Colonic mucosa (tissue), 4 donors: ENCODE measurements at places on chromosomes 6 and 20. TPM values are rescaled to one million over a fixed set of nuclear protein-coding genes. Genes with fewer than 3 reads are reported as not detected.

DNA sequence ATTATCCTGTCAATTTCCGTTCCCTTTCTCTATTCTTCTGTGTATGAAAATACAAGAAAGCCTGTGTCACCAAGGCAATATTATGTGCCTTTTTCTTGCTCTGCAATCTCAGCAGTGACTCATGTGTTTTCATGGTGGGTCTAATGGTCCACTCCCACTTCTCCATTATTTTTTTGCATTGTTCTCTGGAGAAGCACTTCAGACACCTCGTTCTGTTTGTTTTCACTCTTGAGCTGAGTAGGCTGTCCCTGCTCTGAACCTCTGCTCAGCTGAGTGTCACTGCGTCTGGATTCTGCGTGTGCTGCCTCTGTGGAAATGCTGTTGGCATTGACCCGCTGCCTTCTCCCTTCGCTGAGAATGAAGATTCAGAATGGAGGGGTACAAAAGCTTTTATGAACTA, 230.6 kb downstream of the TMEM242 start:
- DNase-seq, result no peak

- DNase-seq, result no peak
Measured at GRCh38 chr6:147633191-147633590, 124.7 kb downstream of the SAMD5 start.

DNA sequence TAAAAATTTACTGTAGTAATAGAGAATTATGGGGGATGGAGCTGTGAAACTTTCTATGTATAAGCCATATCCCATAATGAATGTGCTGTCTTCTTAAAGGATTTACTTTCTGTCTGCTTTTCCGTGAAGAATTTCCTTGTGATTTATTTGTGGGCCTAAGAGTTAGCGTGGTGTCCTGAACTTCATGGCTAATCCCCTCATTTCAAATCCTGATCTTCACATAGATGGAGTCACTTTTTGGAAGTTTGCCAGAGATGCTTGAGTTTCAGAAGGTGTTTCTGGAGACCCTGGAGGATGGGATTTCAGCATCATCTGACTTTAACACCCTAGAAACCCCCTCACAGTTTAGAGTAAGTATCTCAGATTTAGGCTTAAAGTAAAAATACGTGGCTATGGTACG, 19.4 kb upstream of the CLDN20 start:
- DNase-seq, result no peak

The DEF6 gene
- 8.1 TPM for total RNA-seq

- DNase-seq, result peak; percentile 91
Measured at GRCh38 chr6:13378669-13379590, 50.6 kb upstream of the TBC1D7 start.

The TTLL9 gene
- not detected for total RNA-seq

The SNX14 gene
- total RNA-seq, result 52.5 TPM

- DNase-seq, result no peak
Measured at GRCh38 chr6:150382171-150382570, 13.4 kb downstream of the IYD start.

DNA sequence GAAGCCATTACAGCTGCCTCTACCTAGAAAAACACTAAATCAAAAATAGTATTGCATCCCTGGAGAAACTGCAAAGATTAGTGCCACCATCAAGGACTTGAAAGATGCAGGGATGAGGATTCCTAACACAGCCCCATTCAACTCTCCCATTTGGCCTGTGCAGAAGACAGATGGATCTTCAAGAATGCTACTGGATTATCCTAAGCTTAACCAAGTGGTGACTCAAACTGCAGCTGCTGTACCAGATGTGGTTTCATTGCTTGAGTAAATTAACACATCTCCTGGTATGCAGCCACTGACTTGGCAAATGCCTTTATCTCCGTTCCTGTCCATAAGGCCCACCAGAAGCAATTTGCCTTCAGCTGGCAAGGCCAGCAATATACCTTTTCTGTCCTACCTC, 117.4 kb downstream of the TBC1D32 start:
- DNase-seq, result no peak

GRCh38 chr20:60102665-60103210, 144.5 kb downstream of the CDH26 start:
- DNase-seq, result peak; percentile 32

DNA sequence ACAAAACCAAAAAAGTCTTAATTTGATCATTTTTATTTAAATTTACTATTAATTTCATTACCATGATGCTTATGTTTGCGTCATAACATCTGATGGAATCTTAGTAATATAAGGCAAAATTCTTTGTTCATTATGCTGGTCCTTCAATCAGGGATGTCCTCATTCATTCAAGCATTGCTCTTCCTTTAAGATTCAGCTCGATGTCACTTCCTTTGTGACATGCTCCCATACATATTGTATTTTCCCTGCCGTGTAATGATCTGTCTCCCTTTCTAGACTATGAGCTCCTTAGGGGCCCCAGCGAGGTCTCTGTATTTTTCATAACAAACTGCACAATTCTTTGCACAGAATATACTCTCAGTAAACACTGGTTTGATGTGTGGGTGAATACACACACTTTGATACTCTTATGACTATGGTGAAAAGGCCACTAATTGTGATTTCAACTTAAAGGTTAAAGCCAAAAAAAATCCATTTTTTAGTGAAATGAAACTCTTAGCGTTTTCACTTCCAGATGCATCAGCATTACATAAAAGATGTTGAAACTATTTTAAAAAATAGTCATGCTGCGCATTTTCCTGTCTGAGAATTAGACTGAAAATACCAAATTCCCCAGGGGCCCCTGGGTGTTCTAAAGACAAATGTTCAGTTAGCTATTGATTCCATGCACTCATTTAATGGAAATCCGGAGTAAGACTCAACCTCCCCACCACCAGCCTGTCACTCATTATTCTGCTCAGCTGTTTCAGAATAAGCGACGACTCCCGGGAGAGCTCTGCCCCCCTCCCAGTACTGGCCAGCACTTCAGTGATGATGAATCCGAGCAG, 169.7 kb downstream of the ATXN1 start:
- DNase-seq, result no peak

The UNC5CL gene
- total RNA-seq, result 4.1 TPM

- no peak for DNase-seq
Measured at GRCh38 chr6:3510178-3510577, 53.3 kb upstream of the SLC22A23 start.

The CTNNBL1 gene
- total RNA-seq, result 50.7 TPM

- DNase-seq, result no peak
Measured at GRCh38 chr20:59835057-59835447, 98.4 kb downstream of the SYCP2 start.

DNA sequence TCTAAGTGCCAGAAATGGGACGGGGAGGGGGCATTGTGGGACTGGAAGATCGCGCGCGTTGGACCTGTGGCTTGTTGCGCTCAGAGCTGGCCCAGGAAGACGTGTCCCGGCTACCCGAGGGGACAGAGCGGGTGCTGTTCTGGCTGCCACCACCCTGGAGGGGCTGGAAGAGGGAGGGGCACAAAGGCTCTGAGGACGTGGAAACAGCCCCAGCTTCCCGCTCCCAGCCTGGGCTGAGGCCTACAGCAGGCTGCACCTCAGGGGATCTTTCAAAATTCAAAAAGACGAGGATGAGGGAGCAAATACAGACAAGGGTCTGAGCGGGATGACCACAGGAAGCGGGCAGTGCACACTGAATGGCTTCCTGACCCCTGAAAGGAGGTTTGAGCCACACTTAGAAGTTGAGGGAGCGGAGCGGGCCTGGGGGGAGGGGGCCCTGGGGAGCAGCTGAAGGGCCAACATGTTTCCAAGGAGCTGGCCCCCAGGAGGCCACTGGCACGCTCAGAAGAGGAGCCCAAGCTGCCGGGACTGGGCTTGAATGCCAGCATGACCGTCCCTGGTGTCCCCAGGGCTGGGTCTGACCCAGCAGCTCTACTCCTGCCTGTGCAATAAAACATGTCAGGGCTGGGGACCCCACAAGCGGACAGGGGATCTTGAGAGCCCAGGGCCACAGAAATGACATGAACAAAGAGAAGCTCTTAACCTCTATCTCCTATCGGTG, 1.3 kb downstream of the OXT start:
- DNase-seq, result no peak

The ADGRF4 gene
- total RNA-seq, result 1.6 TPM

DNA sequence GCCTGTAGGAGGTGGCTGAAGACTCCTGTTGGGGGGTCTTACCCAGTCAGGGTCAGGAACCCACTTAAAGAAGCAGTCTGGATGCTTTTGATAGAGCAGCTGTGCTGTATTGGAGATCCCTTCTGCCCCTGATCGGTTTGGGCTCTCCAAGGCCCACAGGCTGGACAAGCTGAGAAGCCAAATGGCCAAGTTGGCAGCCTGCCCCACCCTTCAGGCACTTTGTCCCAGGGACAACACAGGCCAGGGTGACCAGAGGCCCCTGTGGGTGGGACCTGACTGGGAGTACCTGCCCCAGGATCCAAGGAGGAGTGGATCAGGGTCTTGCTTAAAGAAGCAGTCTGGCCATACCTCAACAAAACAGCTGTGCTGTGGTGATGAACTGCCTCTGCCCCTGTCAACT, 48.4 kb downstream of the ZC2HC1B start:
- no peak for DNase-seq

The RPS18 gene
- total RNA-seq, result 2,041 TPM

GRCh38 chr6:74567281-74567922, 638.5 kb downstream of the COL12A1 start:
- DNase-seq, result no peak

The IL17F gene
- total RNA-seq, result not detected

DNA sequence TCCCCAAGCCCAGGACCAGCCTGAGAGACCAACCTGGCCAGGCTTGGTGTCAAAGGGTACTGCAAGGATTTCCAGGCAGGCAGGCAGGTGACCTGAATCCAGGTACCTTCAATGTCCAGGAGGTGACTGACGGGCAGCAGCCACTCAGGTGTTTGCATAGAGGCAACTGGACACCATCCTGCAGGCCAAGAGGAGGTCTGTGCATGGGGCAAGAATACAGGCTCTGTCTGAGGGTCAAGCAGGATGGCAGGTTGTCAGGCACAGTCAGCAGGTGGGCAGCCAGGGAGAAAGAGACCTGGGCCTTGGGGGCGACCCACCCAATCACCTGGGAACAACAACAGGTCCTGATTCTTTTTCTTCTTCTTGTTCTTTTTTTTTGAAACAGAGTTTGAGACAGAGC, 159.3 kb upstream of the QKI start:
- no peak for DNase-seq

The SLC17A2 gene
- total RNA-seq, result not detected

DNA sequence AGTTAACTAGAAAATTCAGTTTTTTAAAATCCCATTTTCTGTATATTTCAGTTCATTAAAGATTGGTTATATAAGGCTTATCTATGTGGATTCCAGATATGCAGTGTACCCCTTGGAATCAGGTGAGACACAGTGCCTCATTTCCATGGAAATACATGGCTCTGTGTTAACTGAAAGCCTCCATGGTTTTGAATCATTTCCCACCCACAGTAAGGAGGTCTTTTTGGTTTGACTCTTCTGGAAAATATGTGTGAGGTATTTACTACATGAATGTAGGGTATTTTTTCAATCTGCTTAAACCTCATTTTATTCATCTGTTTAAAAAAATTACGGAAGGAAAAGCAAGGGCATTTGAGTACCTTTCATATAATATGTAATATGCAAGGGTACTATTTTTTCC, 25.5 kb downstream of the RNF144B start:
- DNase-seq, result no peak

DNA sequence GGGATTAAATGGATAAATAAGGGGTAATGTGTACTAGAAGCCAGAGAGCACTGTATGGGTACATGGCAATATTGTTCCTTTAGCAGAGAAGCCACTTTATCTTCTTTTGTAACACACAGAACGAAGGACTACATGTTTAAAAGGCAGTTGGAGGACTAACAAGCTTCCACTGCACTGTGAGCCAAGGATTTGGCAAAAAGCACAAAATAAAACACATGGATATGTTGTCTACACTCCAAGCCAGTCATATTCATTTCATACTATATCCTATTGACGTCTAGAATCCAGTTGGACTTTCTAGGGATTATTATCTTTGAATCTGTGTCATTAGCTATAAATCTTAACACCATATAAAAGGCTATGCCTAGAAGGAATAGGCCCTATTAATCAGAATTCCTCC, 3.0 kb downstream of the SLC18B1 start:
- DNase-seq, result no peak

- peak; percentile 97 for DNase-seq
Measured at GRCh38 chr6:31729515-31729978, 448 bp upstream of the DDAH2 start.

DNA sequence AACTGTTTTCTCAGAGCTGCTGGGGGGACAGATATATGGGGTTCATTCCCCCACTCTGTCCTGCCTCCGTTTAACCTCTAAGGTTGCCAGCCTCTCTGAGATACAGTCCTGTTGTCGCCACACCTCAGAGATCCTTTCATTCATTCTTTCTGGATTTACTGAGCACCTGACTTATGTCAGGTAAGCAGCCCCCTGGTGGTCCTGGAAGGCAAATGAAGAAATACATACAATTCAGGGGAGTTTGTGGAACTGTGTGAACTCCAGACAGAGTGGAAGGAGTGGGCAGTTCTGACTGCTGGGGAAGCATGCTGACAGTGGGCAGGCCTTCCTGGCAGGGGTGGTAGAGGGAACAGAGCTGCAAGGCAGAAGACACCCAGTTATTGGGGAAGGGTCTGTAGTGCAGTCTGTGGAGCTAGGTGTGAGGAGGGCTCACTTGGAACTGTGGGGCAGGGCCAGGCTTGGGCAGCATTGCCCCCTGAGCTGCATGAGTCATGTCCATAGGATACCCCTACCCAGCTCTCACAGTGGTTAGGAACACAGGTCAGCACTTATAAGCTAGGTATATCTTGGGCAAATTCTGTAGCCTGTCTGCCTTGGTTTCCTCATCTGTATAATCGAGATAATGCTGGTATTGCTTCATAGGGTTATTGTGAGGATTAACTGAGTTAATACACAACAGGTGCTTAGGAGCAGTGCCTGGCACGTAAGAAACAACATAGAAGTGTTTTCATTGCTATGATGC, 12.8 kb upstream of the SGK2 start:
- DNase-seq, result no peak

DNA sequence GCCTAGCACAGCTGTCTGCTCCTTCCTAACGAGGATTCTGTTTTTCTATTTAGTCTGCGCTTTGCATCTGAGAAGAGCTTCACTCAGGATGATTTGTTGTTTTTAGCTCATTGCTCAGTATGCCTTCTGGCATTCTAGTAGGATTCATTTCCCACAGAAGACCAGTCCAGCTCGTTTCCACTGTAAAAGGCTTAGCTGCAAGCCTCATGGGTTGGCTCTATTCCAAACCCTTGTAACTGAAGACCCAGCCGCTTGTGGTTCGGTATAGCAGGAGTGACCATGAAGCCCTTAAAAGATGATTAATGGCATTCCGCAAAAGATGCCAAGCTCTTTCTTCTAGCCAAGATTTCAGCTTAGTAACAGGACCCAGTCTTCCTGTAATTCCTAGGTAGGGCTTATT, 7.2 kb downstream of the ADGRF1 start:
- no peak for DNase-seq

- no peak for DNase-seq
Measured at GRCh38 chr6:37115236-37115895, 54.6 kb upstream of the PIM1 start.

GRCh38 chr6:16157492-16157891, 28.6 kb downstream of the MYLIP start:
- DNase-seq, result no peak

The SMPDL3A gene
- total RNA-seq, result 47.5 TPM

The FAM83C gene
- total RNA-seq, result not detected

- DNase-seq, result no peak
Measured at GRCh38 chr20:34301587-34302311, 1.4 kb downstream of the AHCY start.
